Pulmonary artery endothelial cell (primary cell): ENCODE measurements at places on chromosomes 4 and X. TPM values are rescaled to one million over a fixed set of nuclear protein-coding genes. Genes with fewer than 3 reads are reported as not detected.

Gene XAGE5
- total RNA-seq = not detected in 2 replicates

- DNase-seq = no peak
Observed at GRCh38 chrX:150577174-150577573, 8.8 kb downstream of the MTM1 start.

- no peak for DNase-seq
Observed at GRCh38 chr4:99847362-99847976, 30.8 kb downstream of the DAPP1 start.

DNA sequence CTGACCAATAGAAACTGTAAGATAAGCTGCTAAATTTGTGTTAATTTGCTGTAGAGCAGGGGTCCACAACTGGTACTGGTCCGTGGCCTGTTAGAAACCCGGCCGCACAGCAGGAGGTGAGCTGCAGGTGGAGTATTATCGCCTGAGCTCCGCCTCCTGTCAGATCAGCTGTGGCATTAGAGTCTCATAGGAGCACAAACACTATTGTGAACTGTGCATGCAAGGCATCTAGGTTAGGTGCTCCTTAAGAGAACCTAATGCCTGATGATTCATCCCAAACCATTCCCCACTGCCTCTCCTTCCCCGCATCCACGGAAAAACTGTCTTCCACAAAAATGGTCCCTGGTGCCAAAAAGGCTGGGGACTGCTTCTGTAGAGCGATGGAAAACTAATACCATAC is 19.7 kb downstream of the FBXW7 start:
- no peak for DNase-seq
